GM20000 (cell line): ENCODE measurements at places on chromosomes 2 and 18.

DNA sequence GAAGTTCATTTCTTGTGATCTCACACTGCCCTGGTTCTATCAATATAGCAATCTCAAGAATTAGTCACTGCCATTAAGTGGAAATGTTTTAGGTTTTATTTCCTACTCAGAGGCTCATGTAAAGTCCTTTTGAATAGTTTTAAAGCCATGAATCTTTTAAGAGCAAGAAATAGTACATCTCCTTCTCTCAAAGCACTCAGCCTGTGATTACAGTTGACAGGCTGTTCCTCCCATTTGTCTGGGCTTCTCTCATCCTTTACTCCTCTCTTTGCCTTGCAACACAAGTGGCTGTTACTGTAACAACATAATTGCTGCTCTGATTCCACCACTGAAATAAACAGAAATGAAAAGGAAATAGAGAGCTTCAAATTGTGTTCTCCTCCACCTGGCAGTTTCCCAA lies 18.4 kb downstream of the GRP start:
- DNase-seq, result no peak

DNA sequence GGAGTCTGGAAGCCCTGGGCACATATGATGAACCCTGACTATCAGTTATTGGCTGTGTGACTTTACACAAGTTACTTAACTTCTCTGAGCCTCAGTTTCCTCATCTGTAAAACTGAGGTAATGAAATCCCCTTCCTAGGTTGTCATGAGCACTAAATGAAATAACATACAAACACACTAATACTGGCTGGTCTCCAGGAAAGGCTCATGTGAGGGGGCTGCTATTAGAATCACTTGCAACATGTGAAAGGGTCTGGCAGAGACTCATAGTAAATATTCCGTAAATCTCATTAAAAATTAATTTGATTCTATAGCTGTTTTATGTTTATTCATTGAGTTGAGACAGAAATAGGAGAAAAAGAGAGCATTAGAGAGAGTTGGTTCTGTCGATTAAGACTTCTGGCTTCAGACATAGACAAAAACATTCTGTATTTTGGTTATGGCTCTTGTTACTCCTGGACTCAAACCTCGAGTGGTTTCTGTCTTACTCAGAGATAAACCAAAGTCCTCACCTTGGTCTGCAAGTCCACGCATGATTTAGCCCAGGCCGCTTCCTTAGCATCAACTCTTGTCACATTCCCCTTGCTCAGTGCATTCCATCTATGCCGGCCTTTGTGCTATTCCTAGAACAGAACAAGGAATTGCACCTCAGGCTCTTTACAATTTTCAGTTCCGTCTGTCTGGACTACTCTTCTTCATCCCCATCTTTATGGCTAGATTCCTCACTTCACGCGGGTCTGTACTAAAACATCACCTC lies 139.1 kb downstream of the NXPH2 start:
- DNase-seq, result no peak

GRCh38 chr2:201630577-201630976 lies 12.7 kb downstream of the TMEM237 start:
- DNase-seq, result no peak

- no peak for DNase-seq
These were observed 97.5 kb downstream of the ERBB4 start for GRCh38 chr2:212441141-212441540.

GRCh38 chr2:112731479-112731878 lies 10.7 kb downstream of the NT5DC4 start:
- DNase-seq, result no peak

DNA sequence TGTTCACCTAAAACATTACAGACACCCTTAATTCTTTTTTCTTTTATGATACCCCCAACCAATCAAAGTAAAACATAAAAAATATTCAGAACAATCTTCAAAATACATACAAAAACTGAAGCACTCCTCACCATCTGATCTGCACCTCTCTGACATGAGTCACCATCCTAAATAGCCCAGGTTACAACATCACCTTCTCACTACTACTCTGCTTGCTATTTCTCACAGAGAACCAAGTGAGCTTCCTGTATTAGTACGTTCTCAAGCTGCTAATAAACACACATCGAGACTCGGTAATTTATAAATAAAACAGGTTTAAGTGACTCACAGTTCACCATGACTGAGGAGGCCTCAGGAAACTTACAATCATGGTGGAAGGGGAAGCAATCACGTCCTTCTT lies 183.5 kb downstream of the CBLN2 start:
- no peak for DNase-seq

- DNase-seq, result no peak
These were observed 19.5 kb downstream of the INPP4A start for GRCh38 chr2:98463988-98464771.

GRCh38 chr2:134499307-134499926 lies 219.4 kb downstream of the TMEM163 start:
- DNase-seq, result no peak

GRCh38 chr18:49305688-49306336 lies 154.6 kb downstream of the DYM start:
- DNase-seq, result no peak

- no peak for DNase-seq
These were observed 449.1 kb downstream of the PIK3C3 start for GRCh38 chr18:42404151-42404550.

DNA sequence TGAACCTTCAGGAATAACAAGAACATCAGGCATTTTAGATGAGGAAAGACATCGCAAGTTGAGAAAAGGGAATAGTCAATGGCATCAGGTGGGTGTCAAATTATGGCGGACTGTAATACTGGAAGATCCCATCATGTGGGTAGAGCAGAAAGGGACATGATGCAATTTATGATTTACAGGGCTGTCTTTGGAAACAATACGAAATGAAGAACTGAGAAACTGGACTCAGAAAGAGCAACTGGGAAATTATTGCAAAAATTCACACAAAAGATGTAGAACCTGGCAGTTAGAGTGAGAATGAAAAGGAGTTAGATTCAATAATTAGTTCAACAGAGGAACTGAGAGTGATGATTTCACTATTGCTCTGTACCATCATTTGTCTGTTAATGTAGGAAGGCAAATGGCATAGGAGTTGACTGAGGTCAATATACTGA lies 1635.0 kb upstream of the ACVR2A start:
- DNase-seq, result no peak
